ENCODE measurements at places on chromosomes 3 and 15.

DNA sequence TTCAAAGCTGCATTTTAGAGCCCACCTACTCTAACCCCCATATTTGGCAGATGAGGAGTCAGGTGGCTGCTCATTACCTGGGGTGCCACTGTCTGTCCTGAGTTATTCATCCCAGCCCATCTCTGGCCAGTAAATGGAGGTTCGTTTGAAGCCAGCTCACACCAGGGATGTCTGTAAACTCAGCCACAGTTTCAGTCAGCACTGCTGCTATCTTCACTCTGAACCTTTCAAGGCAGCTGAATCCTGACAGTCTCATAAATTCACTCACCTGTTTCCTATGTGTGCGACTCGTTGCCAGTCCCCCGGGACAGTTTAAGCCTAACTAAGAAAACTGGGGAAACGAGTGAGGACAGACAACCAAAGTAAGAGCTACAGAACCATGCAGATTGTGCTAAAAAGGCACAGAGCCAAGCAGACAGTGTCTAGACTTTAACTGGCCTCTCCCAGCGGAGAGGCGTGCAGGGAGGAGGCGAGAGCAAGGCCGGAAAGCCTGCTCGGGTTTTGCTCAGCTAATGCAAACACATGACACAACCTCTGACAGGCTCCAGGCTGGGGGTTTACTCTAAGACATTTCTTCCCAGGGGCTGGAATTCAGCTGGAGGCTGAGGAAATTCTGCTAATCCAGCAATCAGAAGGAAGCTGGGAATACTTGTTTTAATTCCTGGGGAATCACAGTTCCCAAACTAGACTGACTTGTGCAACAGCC, 12.0 kb downstream of the FSTL1 start:
- no peak for DNase-seq

GRCh38 chr15:82531496-82532382, 8.5 kb downstream of the RPS17 start:
- DNase-seq = no peak

DNA sequence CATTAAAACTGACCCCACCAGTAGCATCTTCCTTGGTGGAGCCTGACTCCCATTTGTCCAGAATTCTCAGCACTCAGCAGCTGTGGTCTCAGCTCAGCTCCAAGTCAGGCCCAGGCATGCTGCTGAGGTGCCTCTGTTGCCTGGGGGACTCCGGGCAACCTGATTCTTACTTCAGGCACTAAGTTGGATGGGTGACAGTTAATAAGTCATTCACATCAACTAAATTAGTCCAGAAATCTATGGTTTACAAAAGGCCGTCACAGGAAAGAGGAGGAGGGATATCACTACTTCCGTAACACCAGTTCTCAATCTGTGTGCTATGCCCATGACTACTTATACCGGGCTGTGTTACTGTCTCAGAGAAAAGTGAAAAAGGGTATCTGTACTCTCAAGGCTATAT, 310.2 kb downstream of the SATB1 start:
- no peak for DNase-seq

DNA sequence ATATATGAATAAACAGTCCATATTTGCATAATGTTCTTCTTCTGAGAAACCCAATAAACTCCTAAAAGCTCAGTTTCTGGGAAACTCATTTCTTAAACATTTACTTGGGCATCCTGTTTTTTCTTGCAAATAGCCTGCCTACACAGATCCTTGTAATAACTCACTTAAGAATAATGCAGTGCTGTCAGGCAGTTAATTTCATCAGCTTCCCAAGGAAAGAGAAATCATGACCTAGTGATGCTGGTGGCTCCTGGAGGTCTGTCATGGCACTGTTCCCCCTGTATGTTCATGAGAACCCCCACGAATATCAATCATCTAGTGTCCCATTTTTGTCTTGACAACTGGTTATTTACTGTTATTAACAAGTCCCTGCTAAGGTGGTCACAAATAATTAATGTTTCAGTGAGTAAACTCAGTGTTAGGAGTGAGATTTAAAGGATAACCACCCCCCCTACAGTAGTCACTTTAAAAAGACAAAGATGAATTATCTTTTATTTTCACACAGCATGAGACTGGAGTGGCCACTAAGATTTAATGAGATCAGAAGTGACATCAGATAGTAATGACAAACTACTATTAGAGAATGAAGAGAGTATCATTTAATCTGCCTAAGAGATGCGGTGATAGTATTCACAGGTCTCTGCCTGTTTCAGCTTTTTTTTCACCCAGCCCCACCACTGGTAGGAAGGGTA, 279.5 kb upstream of the NECTIN3 start:
- no peak for DNase-seq

DNA sequence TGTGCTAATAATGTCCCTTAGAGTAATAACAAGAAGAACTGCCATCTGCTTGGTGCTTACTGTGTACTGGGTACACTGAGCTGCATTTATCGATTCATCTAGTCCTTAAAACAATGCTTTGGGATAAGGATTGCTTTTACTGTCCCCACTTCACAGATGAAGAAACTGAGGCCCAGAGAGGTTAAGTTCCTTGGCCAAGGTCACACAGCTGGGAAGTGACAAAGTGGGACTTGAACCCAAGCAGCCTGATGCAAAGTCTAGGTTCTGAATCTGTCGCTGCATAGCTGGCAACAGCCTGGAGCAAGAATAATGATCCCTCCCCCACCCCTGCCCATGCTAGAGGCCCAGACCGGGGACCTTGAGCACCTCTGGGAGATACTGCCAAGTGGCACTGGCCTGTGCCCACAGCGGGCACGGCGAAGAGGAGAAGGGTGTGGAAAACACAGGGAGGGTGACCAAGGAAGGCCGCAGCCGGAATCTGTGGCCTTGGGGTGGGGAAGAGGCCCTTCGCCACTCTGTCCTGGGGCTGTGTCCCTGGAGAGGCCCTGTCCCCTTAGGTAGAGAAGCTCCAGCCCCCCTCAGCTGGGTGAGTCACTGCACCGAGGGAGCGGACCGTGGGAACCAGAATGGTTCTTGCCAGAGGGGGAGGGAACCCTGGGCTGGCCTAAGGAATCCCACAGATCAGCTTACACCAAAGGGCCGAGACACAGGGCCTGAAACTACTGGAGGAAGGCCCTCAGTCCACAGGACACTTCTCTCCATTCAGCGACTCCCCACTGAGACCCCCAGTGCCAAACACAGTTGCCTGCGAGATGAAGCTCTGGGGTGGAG, 3.5 kb downstream of the PLXND1 start:
- DNase-seq = no peak

GRCh38 chr3:147132168-147132567, 274.2 kb downstream of the ZIC4 start:
- DNase-seq = no peak

DNA sequence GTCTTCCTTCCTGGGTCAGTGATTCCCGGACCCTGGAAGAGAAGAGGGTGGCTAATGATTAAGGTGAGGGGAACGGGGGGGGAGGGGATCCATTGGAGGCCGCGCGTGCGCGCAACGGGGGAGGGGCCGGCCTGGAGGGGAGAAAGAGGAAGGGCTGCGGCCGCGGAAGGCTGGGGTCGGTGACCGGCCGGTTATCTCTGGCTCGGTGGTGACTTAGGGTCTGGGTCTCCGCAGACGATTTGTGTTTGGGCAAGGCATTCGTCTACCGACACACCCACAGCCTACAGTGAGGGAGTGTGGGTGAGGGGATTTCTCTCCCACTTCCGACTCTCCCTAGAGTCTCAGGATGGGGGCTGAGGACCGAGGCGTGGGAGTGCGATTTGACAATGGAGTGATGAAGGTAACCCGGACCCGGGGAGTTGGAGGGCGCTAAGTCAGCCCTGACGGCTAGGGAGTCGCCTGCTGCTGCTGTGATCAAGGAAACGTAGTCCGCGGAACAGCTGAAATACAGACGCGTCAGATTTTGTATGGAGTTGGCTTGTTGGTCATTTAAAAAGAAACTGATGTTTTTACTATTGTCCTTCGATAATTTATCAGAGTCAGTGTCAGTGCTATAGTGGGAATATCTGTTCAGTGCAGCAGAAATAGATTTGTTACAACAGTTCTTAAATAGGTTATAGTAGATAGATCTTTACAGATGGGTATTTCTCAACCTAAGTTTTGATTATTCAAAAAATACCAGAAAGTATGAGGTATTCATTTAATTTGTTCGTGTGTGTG, 733 bp downstream of the RNF111 start:
- DNase-seq = peak; percentile 87

GRCh38 chr15:90557186-90558084, 27.7 kb downstream of the CRTC3 start:
- no peak for DNase-seq

DNA sequence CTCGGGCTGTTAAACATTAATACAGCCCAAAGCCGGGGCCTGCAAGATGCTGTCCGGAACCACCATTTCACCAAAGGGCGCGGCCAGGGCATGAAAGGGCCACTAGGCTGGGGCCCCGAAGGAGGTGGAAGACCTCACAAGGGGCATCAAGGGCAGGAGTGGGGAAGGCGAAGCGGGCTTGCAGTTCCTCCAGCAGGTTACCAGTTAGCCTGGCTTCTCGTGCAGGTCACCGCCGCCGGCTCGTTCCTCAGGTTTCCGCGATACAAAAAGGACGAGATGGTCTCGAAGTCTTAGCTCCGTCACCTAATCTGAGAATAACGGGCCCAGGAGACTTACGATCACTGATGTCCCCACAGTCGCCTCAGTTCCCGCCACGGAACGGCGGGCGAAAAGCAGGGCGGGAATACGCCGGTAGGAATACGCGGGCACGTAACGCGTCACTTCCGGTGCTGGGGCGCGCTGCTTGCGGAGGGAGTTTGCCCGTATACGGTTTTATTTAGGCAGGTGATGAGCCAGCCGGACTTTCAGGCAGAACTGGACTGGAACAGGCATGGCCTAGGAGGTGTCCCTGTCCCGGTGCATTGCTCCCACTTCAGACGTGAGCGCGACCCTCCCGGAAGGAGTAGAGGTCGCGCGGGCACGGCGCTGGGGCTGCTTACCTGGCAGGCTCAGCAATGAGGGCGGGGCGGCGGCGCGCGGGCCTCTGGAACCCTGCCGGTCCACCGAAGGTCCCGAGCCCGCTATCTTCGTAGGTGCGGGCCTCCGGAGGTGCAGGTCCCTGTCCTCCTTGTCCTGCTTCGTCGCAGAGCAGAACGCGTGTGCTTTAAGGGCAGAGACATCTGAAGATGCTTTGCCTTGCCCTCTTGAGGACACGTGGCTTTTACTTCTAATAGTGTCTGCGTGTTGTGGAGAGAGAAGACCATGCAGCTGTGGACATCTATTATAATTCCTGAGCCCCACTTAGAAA, at the start of gene RFC4:
Gene RFC4 (minus strand): TSS at position 394 of the 967 bp plus-strand sequence. CDS start 1,769 bp downstream, outside the sequence.
- DNase-seq = peak; percentile 90
